ENCODE measurements at places on chromosomes 2 and 18.

GRCh38 chr18:31720867-31721266, 36.5 kb upstream of the B4GALT6 start:
- DNase-seq, result no peak

GRCh38 chr2:179106342-179106675, 56.4 kb upstream of the CCDC141 start:
- DNase-seq, result no peak

GRCh38 chr2:24304631-24305030, 55.7 kb downstream of the ITSN2 start:
- no peak for DNase-seq

DNA sequence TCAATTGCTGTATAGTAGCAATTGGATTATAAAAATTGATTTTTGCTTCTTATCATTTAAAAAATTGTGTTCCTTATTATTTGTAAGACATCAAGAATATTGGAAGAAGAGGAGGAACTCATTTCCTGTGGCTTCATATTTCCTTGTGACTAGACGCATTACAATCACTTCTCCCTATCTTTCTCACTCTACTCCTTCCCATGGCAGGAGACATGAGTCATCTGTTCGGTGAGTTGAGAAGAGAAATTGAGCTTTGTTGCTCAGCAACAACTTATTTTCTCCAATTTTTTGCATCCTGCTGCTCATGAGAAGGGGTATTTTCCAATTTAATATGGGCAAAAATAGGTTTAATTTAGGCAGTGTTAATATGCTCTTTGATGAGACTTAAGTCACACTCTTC, 1783.9 kb downstream of the SUCLG1 start:
- no peak for DNase-seq

GRCh38 chr18:3279201-3280185, 17.6 kb downstream of the MYL12B start:
- no peak for DNase-seq

GRCh38 chr2:196475611-196476010, 163.9 kb upstream of the CCDC150 start:
- no peak for DNase-seq

DNA sequence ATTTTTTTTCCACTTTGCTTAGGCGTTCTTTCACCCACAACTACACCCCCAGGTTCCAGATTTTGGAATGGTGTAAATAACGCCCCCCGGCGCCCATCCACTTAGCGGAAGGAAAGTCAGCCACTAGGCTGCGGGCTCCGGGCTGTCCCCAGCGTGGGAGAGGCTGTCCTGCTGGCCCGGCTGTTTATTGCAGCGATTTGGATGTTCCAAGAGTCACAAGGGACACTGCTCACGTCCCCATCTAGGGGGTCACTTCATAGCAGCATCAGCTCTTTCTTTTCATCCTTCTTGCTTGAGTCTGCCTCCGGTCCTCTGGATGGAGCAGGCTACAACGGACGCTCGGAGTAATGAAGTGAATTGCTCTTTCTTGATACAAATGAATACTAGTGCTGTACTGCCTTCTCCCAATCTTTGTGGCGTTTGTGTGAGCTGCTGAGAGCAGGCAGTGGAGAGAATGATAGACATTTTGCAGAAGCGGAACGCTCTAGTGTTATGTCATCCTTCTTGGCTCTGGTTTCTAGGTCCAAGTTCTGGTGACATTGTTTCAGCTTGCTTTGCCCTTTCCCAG, 50.7 kb upstream of the PAIP2B start:
- DNase-seq, result peak; percentile 71

DNA sequence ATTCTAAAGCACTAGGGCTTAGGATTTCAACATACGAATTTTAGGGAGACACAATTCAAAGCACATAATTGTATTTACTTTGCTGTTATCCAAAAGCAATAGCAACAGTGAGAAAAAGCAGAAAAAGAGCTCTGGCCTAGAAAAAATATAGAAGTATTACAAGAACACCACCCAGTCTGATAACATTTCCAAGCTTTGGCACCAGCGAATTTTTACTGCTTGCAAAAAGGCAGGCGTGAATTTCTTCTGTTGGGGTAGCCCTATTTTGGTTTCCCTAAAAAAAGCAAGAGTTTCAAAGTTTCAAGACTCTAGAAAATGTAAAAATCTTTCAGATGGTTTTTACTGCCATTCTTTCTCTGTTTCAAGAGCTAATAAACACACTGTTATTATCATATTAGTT, 292.7 kb downstream of the DPP10 start:
- no peak for DNase-seq

GRCh38 chr2:10097352-10098148, 17.3 kb upstream of the CYS1 start:
- DNase-seq, result peak; percentile 59

- no peak for DNase-seq
These were observed 57.1 kb downstream of the SNORC start for GRCh38 chr2:232927032-232927792.
